Activated T-helper 17 cell treated with anti-CD3 and anti-CD28 coated beads, Interleukin-2, amount 50 U/mL, for 72 hours (primary cell): ENCODE measurements at places on chromosomes 4 and X. TPM values are rescaled to one million over a fixed set of nuclear protein-coding genes. Genes with fewer than 3 reads are reported as not detected.
A peak's percentile ranks its signal among the peaks of the same experiment; 100 is the strongest.

- ATAC-seq: peak; percentile 89
These were observed 64.1 kb downstream of the TNIP2 start for GRCh38 chr4:2691952-2692435.

- no peak for ATAC-seq
These were observed 90.4 kb upstream of the VCX3B start for GRCh38 chrX:8374041-8374825.

- ATAC-seq: no peak
These were observed 775.9 kb downstream of the CENPC start for GRCh38 chr4:66769441-66769840.

DNA sequence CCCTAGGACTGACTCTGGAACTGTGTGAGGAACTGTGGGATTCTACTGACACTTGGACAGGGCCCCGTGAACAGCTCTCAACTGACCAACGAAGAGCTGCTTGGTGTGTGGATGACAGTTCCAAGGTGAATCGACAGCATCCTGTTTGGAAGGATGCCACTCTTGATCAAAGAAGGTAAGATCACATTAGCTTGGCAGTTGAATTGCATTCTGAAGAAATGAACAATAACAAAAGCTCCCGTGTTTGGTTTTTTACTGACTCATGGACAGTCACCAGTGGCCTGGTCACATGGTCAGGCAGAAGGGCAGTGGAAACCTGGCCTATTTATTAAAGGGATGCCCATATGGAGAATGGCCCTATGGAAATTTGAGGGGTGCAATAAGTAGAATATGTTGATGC, 33.1 kb upstream of the GPR34 start:
- no peak for ATAC-seq

GRCh38 chr4:121177246-121178137, 13.4 kb upstream of the TNIP3 start:
- ATAC-seq: peak; percentile 9

GRCh38 chr4:67092351-67092750, 453.0 kb downstream of the CENPC start:
- no peak for ATAC-seq

The CLDN22 gene
- not detected for total RNA-seq

The CT45A10 gene
- total RNA-seq: not detected

The MAGED4 gene
- 0.37 TPM for total RNA-seq

The PASD1 gene
- total RNA-seq: not detected
